ENCODE measurements at places on chromosomes 2 and 18. TPM values are rescaled to one million over a fixed set of nuclear protein-coding genes. Genes with fewer than 3 reads are reported as not detected.

Gene POLE4
- 40.5 TPM for polyA plus RNA-seq

Gene ATP8B1
- polyA plus RNA-seq = 16.4 TPM

Gene INHBB
- 0.34 TPM for polyA plus RNA-seq

Gene DNER
- polyA plus RNA-seq = 1.6 TPM

Gene PRKAG3
- not detected for polyA plus RNA-seq

Gene KCNF1
- 2.0 TPM for polyA plus RNA-seq

Gene PNO1
- polyA plus RNA-seq = 14.2 TPM

Gene ARHGAP28
- polyA plus RNA-seq = 215 TPM

Gene SERPINB3
- not detected for polyA plus RNA-seq

Gene CNDP2
- polyA plus RNA-seq = 108 TPM

Gene EDAR
- 7.4 TPM for polyA plus RNA-seq

Gene SKOR2
- not detected for polyA plus RNA-seq

Gene GPR148
- not detected for polyA plus RNA-seq

Gene CSRNP3
- polyA plus RNA-seq = 8.3 TPM

Gene INHA
- polyA plus RNA-seq = 1.1 TPM

Gene FMNL2
- polyA plus RNA-seq = 73.7 TPM

Gene ROCK2
- 50.7 TPM for polyA plus RNA-seq

Gene CIB4
- polyA plus RNA-seq = 1.7 TPM

Gene ARHGEF4
- 2.9 TPM for polyA plus RNA-seq

Gene CD207
- polyA plus RNA-seq = 0.07 TPM

Gene RAPGEF4
- polyA plus RNA-seq = 11.0 TPM

Measured in left lung (tissue), 14 donors.